SIG-M5 (cell line): ENCODE measurements at places on chromosomes 11 and 22.

DNA sequence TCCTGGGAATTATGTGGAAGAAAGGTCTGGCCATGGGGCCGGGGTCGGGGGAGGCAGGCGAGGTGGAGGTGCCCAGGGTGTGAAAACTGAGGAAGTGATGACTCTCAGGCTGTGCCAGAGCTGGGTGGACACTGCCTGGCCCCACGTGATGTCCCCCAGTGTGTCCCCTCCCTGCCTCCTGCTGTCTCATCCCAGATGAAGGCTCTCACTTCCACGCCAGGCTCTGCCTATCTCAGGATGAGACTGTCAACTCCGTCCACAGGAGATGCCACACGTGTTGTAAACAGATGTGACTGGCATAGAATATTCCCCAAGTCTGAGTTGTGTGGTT lies 51.4 kb downstream of the RPS6KA4 start:
- no peak for DNase-seq

- no peak for DNase-seq
Measured at GRCh38 chr11:131190446-131190845, 180.0 kb upstream of the NTM start.

DNA sequence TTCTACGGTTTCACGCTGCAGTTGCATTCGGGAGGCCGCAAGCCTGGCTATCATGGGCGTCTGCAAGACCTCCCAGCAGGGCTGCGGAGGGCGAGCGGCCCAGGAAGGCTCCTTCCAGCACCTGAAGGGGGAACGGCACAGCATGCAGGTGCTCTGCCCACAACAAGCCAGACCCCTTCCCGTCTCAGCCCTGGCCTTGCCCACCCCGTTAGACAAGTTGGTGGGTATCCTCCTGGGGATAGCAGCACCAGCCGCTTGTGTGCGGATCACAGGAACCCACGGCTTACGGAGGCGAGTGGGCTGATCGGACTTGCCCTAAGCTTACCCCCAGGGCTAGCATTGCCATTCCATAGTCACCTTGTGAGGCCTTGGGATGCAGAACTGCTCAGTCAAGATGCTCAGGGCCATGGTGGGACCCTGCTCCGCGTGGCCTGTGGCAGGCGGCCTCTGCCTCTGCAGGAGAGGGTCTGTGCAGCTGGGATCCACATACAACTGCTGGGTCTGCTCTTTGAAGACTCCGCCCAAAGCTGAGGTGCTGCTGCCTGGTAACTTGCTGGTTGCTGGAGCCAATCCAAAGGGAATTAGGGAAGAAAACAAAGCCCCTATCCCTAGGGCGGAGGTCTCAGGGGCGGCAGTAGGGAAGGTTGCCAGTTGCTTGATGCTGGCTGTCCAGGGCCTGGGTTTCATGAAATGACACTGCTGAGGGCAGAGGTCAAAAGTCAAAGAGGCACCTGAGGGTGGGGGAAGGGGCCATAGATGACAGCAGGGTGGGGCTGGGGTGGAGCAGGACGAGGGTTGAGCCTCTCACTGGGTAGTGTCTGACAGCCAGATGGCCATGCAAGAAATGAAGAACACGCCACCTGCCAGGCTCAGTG lies 1.4 kb upstream of the OSBPL5 start:
- DNase-seq = no peak

GRCh38 chr11:61928606-61929005 lies 11.2 kb upstream of the RAB3IL1 start:
- no peak for DNase-seq

DNA sequence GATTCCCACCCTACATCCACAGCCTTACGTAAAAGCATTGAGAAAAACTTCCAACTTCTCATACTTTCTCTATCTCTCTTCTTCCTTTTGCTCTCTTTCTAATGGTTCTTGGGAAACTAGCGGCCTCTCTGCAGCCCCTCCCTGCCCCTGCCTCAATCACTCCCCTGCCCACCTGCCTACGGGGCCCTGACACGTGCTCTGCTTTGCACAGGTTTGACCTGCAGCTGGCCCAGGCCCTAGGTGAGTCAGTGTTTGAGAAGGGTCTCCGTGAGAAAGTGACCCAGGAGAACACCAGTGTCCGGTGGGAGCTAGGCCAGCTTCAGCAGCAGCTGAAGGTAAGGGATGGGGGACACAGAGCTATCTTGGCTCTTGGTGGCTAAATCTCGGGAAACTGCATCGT lies 160.4 kb downstream of the MYO18B start:
- DNase-seq = no peak

DNA sequence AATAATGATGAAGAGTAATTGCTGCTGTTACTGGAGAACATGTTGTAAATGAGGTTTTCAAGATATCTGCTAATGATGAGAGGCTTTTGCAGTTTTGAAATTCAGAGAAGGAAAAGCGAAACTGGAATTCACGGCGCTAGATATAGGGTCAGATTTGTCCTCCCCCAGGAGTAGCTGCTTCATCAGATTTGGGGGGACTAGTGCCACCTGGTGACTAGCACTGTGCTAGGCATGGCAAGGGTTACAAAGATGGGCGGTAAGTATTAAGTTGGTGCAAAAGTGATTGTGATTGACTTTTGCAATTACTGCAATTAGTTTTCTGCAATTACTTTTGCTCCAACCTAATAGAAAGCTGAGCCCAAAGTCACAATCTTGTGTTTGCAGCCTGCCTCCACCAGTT lies 879.9 kb upstream of the TENM4 start:
- DNase-seq = no peak

- DNase-seq = no peak
Measured at GRCh38 chr11:70432065-70432464, 33.7 kb downstream of the CTTN start.

GRCh38 chr11:46072172-46072964 lies 48.9 kb downstream of the PHF21A start:
- no peak for DNase-seq

GRCh38 chr11:128448981-128449713 lies 138.2 kb downstream of the ETS1 start:
- DNase-seq = no peak

DNA sequence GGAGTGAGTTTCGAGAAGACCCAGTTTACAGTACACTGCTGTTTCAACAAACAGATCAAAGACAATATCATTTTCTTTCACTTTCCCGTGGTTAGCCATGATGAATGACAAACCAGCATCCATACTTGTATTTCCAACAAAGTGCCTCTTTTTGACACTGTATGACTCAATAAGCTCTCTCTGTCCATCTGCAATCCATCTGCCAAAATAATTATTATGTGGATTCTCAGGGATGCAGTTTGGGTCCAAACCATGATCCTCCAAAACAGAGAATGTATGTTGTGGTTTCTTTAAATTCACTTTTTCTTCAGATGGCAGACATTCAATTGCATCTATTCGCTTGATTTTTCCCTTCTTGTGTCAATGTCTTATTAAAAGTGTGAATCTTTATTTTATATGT lies 37.8 kb upstream of the RASD2 start:
- DNase-seq = no peak

DNA sequence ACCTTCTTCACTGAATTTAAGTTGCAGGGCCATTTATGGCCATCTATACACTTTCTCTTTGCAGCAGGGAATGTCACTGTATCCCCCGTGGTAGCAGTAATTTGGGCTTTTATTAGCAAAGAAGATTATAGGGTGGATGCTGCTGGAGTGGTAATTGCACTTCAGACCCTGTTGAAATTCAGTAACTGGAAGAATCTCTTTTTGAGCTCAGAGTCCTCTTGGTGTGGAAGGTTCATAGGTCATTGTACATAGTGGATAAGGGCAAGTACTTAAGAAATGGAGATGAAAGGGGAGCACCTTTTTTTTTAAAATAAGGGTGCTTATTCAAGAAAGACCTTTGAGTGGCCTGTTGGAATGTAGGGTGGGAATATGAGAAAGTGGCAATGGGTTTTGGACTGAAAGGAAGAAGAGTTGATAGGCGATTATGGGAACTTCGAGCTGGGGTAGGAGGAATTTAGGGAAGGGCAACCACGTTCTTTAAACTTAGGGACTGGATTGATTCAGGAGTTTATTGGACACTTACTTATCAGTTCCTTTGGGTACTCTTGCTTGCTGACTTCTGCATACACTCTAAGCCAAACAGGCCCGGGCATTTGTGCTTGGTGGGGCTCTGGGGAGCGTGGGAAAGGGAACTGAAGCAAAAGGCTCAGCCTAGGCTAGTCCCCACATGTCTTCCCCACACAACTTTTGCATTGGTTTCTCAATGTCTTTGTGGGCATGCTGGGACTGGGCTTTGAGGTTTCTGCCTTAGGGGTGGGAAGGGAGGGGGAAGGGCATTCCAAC lies 26.5 kb downstream of the CTNND1 start:
- DNase-seq = peak; percentile 48

- no peak for DNase-seq
Measured at GRCh38 chr11:70568035-70568813, 169.9 kb downstream of the CTTN start.

DNA sequence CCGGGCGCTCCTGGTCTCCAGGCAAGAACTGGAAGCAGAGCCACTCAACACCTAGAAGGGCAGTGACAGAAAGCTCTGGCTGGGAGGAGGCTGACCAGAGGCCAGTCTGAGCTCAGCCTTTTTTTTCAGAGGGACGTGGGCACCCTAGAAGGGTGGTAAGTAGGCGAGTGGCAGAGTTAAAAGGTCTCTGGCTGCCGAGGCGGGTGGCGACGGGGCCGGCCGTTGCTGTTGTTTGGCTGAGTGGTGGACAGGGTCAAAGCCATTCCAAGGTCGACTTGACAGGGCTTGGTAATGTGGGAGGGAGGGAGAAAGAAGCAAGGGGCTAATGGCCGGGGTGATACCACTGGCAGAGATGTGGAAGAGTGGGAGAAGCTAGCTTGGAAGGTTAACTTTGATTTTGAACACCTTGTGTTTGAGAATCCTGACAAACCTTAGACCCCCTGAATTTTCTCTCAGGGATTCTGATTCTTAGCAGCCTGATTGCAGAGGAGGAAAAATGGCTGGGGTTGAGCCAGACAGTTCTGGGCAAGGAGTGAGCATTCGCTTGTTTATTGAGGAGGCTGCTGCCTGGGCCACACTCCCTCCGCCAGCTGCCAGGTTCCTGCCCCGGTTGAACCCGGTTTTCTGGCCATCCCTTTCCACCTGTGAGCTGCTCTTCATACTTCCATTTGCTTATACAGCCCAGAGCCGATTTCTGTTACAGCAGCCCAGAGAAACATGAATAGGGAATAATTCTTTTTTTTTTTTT lies 868 bp upstream of the SYCE3 start:
- no peak for DNase-seq

- no peak for DNase-seq
Measured at GRCh38 chr11:27505781-27506180, 788 bp downstream of the LIN7C start.

GRCh38 chr11:122202951-122203456 lies 87.0 kb upstream of the BLID start:
- DNase-seq = no peak

DNA sequence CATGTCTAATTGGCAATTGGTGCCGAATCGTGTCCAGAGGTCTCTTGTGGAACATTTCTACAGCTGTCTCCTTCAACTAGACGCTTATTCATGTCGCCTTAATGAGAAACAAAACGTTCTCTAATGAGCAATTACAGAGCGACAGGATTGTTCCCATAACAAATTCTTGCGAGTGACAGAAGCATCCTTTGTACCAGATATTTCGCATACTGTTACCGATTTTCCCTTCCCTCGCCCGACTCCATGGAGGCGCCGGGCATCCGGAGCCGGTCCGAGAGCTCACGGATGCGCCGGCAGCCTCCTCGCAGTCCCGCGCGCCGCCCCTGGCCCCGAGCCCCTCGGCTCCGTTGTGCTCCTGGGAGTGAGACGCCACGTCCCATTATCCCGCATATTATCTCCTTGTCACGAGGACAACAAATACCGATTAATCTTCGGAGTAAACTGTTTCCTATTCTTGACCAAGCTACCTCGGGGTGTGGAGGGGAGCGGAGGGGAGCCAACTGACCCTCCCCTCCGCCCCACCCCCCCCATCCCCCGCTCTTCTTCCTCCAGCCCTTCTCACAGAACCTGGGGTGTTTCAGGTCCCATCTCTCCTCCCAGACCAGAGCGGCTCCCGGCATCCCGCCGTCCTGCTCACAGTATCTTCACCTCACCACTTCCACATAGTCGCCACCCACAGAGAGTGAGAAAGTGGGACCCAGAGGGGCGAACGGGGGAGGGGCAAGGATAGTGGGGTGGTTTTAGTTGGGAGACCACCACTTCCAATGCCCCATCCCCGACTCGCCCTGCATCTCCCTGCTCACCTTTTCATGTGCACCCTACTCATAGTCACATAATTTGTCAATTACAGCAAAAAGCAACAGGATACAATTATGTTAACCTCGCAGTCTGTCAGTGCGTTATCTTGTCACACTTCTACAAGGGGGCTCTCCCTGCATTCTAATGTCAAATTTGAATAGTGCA lies 11.4 kb downstream of the PAX6 start:
- no peak for DNase-seq

GRCh38 chr11:61817471-61818202 lies 834 bp upstream of the FADS1 start:
- DNase-seq = no peak

GRCh38 chr22:29205252-29205593 lies 473 bp upstream of the EMID1 start:
- no peak for DNase-seq

GRCh38 chr22:20663137-20663828 lies 110.6 kb upstream of the SERPIND1 start:
- DNase-seq = no peak

GRCh38 chr11:122743949-122744348 lies 88.4 kb downstream of the UBASH3B start:
- peak; percentile 38 for DNase-seq

DNA sequence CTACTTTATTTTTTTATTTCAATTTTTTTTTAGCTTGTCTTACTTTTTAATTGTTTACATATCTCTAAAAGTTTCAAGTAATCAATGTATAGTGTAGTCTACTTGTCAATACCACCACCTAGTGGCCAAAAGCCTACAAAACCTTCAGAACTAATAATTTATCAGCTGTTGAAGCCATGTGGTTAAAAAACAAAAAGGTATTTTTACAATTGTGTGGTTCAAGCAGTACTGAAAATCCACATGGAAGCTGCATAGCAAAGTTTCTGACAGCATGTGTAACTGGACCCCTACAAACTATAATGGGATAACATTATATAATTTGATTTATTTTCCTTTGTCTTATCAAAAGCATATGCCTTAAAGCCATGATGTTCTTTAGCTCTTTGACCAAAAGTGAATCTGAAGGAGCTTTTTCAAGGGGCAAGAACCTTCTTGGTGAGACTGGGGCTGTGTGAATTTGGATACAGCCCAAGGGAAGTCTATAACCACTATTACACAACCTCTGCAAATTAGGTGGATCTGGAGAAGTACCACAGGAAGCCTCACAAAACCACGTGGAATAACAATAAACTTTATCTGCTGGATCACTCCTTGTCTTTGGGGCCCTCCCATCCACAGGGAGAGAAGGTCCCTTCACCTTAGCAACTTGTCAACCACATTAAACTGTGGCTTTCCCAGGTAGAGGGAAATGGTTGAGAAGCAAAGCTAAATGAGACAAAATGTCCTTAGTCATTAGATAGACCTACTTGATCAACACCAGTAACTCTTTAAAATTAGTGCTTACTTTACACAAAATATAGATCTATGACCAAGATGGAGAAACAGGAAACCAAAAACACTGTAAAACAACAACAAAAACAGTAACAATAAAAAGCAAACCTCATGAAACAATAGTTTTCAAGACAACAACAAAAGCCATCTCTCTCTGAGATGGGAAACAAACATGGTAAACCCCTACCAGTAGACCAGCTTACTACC lies 9.9 kb downstream of the NARS2 start:
- DNase-seq = no peak

GRCh38 chr11:129699711-129700304 lies 115.8 kb upstream of the TMEM45B start:
- DNase-seq = no peak
